Stimulated activated CD4-positive, alpha-beta T cell treated with anti-CD3 and anti-CD28 coated beads, Interleukin-15, amount 100 ng/mL, for 1 hour (primary cell): ENCODE measurements at places on chromosomes 3 and 15.

DNA sequence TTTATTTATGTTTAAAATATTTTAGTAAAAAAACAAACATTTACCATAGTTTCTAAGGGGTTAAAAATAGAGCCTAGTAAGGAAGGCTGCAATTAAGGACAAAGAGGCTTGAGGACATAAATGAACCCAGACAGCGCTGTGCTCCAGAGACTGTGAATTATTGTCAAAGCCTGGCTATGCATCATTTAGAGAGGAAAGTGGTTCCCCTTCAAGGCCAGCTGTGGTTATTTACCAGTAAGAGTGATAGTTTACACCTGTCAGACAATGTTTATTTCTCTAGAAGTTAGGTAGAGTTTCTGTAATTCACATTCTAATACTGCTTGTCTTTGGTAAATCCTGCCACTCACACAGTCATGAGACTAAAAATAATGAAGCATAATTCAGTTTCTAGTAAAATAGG, 32.4 kb upstream of the PIK3R4 start:
- no peak for DNase-seq

- DNase-seq: no peak
These were observed 35.5 kb downstream of the TMEM212 start for GRCh38 chr3:171878461-171879225.

GRCh38 chr3:46122091-46122490, 86.0 kb downstream of the CCR1 start:
- no peak for DNase-seq

GRCh38 chr3:157123621-157124020, 36.3 kb downstream of the CCNL1 start:
- DNase-seq: no peak

- no peak for DNase-seq
These were observed 115.1 kb downstream of the LPP start for GRCh38 chr3:188269040-188269439.

DNA sequence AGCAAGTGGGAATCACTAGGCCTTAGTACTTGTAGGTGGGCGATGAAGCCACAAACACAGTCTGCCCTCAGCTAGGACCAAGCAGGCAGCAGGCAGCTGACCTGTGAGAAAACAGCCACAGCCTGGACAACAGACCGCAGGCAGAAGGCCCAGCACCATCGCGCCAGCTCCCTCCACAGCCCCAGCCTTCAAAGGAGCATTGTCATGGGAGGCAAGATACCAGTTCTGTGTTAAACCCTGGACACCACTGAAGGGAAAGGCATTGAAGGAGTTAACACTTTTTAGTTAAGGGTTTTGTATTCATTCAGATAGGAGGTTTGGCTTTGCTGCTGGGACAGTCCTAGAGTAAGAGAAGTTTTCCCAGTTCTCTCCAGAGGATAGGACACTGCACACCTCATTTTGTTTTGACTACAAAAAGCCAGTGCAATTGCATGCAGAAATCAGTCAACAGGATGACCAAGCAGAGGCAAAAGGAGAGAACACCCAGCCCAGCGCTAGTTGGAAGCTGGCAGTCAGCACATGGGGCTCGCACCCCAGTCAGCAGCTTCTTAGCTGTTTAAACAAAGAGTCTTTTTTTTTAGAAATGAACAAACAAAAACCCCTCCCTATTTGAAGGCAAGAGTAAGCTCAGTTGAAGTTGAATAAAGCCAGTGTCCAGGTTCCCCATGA, 286.1 kb upstream of the TPM1 start:
- DNase-seq: no peak

DNA sequence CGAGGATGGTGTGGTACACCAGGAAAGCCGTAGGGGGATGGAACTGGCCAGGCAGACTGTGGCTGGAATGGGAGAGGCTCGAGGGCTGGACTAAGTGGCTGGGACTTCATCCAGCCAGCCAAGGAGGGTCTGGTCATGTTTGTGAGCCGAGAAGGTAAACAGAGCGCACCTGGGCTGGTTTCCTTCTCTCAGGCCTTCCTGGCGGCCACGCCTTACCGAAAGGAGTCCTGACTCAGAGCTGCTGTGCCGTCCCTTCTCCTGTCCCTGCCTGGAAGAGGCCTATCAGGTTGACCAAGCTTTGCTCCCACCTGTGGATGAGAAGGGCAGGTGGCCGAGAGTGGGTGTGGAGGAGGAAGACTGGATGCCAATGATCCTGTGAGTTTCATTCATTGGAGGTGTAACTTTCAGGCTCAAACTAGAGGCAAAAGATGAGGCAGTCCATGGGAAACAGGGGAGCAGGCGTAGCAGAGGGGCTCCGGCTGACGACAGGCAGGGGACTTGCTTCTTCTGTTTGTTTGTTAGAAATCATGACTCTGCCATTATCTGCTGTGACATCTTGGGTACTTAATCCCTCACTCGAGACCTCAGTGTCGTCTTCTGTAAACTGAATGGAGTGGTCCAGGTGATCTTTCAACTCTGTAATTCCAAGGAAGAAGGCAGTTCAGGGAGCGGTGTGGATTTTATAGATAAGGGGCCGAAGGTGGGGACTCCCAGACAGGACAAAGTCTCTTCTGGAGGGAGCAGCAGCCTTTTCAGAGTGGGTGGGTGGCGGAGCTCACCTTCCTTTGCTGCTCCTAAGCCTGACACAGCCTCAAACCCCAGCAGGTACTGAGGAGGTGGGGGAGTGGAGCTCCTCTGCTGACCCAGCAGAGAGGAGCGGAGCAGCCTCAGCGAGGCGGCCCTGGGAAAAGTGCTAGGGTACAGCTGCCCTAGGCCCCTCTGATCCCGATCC, 71.8 kb upstream of the GATM start:
- DNase-seq: no peak

DNA sequence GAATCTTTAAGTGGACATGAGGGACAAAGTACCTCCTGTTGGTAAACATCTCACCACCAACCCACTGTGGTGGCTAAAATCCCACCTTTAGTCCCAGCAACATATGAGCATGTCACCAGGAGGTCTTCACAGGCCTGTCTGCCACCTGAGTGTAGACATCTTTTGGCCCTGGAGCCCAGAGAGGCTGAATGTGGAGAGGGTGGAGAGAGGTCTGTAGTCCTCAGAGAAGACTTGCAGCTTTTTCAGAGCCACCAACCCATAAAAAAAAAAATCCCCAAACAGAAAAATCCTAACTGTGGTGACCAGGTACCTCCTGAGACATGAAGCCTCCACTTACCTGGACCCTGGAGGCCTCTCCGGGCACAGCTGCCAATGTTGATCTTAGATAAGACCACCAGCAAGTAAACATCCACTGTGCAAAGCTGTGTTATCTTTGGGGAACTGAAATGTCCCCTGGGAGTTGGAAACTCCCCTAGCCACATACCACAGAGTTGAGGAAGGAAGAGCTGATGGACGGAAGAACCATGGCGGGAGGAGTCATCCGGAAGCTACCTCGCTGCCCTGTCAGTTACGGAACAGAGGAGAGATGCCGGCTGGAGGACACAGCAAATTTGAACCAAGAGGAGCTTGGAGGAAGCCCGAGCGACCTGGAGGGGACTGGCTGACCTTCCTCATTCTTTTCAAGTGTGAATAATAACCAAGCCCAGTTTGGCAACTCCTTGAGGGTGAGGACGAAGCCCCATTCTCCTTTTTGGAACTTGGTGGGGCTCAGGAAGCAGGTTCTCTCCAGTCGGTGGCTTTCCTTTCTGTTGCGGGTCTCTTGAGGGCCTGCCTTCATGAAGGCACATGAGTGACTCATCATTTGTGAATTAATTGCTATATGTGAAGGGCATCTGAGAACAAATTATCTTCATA, at the start of gene GHRL:
Gene GHRL (minus strand): TSS at position 443 of the 915 bp plus-strand sequence. CDS start 2,767 bp downstream, outside the sequence.
- DNase-seq: no peak

DNA sequence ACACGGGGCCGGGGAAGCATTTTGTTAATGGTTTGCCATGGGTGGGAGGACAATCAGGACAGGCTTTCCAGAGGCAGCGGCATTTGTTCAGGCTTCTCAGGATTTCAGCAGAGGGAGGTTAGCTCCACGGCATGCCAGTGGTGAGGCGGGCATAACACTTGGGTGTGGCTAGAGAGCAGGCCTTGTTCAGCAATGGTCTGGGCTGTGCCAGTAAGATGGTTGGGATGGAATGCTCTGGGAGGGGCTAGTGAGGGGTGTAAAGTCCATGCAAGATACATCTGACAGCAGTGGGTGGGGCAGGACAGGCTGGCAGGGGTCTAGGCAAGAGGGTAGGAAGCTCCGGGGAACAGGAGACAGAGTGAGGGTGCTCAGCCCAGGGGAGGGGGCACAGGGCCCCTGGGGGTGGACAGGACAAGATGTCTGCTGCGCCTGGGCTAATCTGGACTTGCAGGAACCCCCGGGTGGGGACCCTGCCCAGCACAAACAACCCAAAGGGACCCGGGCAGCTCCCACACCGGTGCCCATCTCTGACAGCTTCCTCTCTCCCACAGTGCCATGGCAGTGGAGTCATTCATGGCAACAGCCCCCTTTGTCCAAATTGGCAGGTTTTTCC, 8.4 kb downstream of the TMEM43 start:
- DNase-seq: no peak

DNA sequence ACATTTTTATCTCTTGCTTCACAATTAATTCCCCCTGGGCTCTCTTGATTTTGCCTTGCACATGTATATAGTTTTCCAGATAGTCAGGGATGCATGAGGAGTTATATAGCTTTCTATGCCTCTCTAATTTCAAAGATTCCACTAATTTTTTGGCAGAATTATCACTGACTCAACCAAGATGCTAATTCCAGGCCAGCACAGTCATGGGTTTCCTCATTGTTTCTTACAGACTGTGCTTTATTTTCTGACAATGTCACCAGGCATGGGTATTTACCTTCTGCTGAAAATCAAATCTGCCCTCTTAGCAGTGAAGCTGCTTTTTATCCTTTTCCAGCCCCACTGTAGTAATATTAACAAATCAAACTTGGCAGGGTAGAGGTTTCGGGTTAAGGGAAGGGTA, 1520.6 kb upstream of the CADM2 start:
- DNase-seq: no peak

GRCh38 chr3:56787784-56788256, 13.9 kb downstream of the ARHGEF3 start:
- no peak for DNase-seq

- DNase-seq: no peak
These were observed 319.2 kb upstream of the LRRFIP2 start for GRCh38 chr3:37493485-37494080.

- no peak for DNase-seq
These were observed 574.0 kb downstream of the NAALADL2 start for GRCh38 chr3:175433026-175433674.

GRCh38 chr3:177357352-177358090, 160.2 kb upstream of the TBL1XR1 start:
- no peak for DNase-seq

DNA sequence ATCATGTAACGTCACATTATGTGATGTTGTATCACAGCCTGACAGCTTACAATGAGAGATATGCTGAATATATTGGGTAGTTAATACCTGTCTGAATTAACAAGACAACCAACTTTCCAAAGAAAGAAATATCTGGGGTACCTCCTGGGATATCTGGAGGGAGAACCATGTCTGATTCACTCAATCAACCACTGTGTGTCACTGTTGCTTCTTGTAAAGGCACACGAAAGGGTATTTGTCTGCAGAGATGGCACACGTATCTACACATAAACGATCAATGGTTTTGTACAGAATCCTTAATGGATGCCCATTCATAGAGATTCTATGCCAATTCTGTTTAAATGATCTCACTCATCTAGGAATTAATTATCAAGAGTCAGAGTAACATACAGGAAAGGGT, 252.1 kb upstream of the TMCO5A start:
- DNase-seq: no peak

GRCh38 chr3:108126348-108126747, 35.5 kb upstream of the CD47 start:
- no peak for DNase-seq

GRCh38 chr3:157355276-157355675, 81.4 kb upstream of the PTX3 start:
- no peak for DNase-seq

DNA sequence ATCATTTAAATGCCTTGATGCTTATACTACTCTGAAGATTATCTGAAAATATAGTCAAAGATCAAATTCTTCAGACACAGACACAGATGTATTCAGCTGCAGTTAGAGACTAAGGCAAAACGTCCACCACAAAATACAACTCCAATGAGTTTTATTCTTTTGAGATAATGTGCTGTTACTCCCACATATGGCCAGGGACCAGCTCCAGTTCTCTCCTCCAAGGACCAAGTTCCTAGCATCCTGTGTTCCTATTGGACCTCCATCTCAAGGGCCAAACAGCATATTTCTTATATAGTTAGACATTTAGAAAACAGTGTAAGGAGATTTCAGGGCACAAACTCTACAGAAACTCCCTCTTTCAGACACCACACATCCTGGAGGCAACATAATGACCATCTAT, 27.1 kb downstream of the IP6K1 start:
- DNase-seq: no peak

- peak; percentile 34 for DNase-seq
These were observed 92.7 kb downstream of the LRRC28 start for GRCh38 chr15:99343881-99344551.

- DNase-seq: no peak
These were observed 275.2 kb upstream of the KCNMB2 start for GRCh38 chr3:178260887-178261565.

DNA sequence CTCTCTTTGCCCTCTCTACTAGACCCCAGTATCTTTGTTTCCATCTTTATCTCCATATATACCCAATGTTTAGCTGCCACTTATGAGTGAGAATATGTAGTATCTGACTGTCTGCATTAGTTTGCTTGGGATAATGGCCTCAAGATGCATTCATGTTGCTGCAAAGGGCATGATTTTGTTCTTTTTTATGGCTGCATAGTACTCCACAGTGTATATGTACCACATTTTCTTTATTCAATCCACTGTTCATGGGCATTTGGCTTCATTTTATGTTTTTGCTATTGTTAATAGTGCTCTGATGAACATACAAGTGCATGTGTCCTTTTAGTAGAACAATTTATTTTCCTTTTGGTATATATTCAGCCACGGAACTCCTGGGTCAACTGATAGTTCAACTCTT, 671.5 kb upstream of the GRM7 start:
- no peak for DNase-seq

DNA sequence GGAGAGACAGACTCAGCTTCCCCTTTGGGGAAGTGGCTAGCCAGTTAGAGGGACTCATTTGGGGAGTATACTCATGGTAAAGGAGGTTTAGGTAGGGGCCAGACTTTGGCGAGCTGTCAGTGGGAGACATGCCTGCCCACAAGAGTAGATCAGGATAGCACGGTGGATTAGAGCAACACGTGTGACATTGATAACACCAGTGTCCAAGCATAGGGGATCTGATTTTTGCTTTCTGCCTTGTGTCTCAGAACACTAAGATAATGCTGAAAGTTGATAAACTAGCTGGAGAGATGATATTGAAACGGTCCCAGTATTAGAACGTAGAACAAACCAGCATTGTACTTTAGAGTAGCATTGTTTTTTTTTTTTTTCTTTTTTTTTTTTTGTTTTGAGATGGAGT, 25.9 kb downstream of the MAP6D1 start:
- DNase-seq: no peak

DNA sequence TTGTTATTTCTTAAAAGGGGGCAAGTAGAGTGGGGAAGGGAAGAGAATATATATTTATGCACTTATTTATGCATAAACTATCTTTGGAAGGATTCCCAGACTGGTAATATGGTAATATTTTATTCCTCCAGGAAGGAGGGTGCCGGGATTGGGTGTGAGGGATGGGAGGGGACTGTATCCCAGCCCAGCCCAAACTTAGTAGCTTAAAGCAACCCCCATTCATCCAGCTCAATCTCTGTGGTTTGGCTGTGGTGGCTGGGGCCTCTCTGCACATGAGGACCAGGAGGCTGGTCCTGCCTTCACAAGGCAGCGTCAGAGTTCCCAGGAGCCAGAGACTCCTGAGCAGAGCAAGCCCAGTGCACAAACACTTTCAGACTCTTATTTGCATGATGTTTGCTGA, 48.4 kb downstream of the CCNL1 start:
- no peak for DNase-seq

- DNase-seq: no peak
These were observed 107.4 kb downstream of the NR1D2 start for GRCh38 chr3:24052446-24052845.
